ENCODE measurements at places on chromosomes 16 and 17.

DNA sequence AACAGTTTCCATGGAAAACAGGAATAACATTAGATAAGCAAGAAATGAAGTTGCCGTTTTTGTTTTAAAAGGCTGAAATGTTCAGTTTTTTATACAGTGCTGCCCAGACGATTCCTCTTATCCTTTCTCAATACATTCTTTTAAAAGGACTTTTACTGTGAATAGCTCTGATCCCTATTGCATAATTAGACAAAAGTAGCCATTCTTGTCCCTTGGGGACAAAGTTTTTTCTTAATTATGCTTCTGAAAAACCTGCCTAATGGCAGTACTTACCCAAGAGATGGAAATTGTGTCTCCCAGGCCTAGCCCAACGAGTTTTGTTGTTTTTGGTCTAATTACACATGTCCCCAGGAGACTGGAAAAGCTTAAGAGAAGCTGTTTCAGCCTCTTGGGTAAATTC, 27.6 kb downstream of the NXPH3 start:
- DNase-seq, result no peak

DNA sequence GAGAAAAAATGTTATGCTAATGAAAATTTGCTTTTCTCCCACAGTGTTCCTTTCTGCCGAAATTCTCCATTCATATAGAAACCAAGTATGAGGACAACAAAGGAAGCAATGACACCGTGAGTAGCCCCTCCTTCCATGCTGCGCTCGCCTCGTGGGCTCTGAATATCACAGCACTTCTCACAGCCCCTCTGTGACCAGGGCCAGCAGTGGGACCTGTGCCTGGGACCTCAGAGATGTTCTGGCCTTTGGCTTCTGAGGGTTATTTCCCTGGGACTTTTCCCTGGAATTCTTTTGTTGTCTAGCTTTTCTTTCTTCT, 139.6 kb upstream of the NOL11 start:
- DNase-seq, result no peak

GRCh38 chr17:62630365-62631085, 3.1 kb downstream of the MRC2 start:
- DNase-seq, result no peak

DNA sequence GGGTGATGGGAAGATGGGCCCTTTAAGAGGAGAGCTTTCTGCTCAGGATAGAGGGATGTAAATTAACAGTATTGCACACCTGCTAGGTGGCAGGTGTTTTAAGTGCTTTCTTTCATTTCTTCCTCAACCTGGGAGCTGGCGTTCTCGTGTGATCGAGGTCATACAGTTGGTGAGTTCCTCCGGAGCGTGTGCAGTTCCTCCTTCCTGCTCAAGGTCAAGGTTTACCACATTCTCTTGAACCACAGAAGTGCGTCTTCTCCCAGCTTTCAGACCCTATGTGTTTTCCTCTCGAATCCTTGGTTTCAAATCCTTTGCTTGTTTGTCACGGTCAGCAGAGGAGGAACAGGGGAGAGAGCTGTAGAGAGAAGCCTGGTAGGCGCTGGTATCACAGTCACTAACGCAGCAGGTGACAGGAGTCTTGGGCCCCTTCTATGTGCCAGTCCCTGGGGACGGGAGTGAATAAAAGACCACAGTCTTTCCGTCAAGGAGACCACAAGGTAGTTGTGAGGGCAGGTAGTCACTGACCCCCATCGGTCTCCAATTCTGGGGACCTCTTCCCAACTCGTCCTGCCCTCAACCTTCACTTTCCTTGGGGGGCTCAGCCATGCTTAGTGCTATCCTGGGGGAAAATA, 791 bp downstream of the DNAI2 start:
- no peak for DNase-seq

DNA sequence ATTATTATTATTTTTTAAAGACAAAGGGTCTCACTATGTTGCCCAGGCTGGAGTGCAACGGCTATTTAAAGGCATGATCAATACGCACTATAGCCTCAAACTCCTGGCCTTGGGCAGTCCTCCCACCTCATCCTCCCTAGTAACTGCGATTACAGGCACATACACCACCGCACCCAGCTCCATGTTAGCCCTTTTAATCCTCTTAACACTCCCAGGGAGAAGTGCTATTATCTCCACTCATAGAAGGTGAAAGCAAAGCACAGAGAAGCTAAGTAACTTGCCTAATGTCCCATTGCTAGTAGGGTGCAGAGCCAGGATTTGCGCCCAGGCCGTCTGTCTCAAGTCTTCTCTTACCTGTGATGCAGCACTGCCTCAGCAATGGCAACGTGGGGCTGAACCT, 5.0 kb downstream of the HAS3 start:
- DNase-seq, result no peak

- DNase-seq, result no peak
Measured at GRCh38 chr17:46979147-46979863, at the start of gene RPRML. TSS of gene RPRML (minus strand) at chr17:46979253. CDS start at chr17:46979007, 246 bp downstream.

- DNase-seq, result no peak
Measured at GRCh38 chr17:31134576-31134975, 39.8 kb downstream of the NF1 start.

GRCh38 chr17:82386255-82386831, 14.8 kb downstream of the UTS2R start:
- no peak for DNase-seq

- DNase-seq, result no peak
Measured at GRCh38 chr16:49472598-49472997, 99.0 kb downstream of the C16orf78 start.

GRCh38 chr17:57086069-57086930, 1.3 kb downstream of the AKAP1 start:
- DNase-seq, result no peak

DNA sequence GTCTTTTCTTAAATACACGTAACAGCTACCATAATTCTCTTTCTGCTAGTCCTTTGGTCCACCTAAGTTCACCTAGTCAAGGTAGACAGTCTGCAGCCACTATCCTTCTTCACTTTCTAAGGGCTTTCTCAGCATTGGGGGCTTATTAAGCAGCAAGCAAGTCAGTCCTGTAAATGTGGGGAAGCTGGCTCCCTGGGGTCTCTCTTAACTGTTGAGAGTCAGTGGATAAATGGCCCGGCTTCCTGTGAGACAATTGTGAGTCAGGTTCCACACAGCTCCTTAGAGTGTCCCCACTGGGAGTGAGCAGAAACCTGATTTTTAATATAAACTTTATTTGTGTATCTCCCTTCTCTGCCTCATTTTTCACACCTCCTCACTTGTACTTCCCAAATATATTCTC, 132.1 kb downstream of the CDH13 start:
- no peak for DNase-seq

GRCh38 chr17:60481604-60482003, 44.4 kb downstream of the APPBP2 start:
- no peak for DNase-seq

DNA sequence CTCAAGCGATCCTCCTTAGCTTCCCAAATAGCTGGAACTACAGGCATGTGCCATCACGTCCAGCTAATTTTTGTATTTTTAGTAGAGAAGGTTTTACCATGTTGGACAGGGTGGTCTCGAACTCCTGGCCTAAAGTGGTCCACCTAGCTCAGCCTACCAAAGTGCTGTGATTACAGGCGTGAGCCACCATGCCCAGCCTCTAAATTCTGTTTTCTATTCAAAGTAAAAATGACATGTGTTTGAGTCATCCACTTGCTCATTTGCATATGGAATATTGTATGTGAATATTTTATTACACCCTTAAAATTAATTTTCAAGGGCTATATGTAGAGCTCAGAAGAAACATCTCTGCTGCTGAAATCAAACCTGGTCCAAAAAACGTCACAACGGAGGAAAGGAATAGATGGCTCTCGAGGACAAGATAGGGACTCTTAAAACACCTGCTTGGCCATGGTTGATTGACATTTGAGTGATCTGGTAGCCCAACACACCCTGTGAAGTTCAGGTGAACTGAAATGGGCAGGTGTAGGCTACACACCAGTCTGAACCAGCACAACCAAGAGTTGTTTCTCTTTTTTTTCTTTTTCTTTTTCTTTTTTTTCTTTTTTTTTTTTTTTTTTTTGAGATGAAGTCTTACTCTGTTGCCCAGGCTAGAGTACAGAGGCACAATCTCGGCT, 51.1 kb downstream of the SF3B3 start:
- no peak for DNase-seq

DNA sequence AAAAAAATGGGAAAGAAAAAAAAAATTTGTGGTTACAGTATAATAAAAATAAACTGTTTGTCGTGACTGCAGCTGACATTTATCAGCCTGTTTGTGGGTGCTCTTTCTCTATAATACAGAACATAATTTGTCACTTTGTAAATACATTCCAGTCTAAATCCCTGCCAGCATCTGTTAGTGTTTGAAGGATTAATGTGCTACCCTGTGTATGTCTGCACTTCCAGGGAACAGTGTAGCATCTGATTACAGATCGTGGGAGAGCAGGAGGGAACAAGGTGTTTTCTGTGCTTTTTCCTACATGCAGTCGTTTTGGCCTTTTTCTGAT, 265.1 kb downstream of the WWOX start:
- no peak for DNase-seq
